ENCODE measurements at places on chromosomes 1 and 21.

- DNase-seq: no peak
Observed at GRCh38 chr1:165632152-165632469, 1.1 kb downstream of the MGST3 start.

GRCh38 chr1:53573931-53574330, 114.7 kb downstream of the DMRTB1 start:
- no peak for DNase-seq

GRCh38 chr1:201400852-201401230, 1.7 kb upstream of the LAD1 start:
- no peak for DNase-seq

DNA sequence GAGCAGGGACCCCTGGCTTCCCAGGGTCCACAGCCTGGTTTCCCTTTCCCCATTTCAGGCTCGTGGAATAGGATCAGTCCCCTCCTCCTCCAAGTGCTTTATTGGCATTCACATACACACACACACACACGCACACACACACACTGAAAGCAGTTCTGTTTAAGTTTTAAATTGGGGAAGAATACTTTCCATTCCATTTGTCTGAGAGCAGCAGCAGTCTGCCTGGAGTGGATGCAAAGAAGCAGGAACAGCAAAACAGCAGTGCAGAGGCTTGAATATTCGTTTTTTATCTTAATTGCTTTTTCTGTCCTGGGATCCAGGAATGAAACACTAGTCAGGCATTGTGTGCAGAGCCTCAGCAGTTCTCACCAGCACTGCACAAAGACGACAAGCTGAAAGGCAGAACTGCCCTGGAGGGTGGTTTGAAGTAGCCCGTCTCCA, 7.1 kb downstream of the CYB561D1 start:
- no peak for DNase-seq

DNA sequence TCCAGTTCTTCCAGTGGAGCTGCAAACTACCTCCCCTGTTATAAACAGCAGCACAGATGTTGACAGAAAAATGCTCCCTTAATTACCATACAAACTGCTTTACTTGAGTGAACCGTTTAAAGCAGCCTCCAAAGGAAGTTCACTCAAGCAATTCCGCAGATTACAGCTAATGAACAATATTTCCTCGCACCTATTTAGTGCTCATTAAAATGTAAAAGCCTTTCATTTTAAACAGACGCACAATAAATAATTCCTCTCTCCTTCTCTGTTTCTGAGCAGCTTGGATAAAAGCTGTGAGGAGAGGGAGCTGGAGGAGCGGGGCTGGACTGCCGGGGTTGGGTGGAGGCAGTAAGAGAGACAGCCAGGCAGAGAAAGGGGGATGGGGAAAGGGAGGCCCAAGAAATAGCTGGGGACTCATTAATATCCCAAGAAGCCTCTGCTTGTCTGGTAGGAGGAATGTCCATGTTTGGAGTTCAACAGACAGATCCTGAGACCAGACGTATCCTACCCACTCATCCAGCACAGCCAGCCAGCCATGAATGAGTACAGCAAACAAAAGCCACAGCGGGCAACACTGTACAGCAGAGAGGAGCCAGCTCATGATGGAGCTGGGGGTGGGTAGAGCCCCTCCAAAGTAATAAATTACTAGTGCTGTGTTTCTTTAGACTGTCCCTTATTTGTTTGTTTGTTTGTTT, 227.7 kb downstream of the GPATCH2 start:
- DNase-seq: no peak

DNA sequence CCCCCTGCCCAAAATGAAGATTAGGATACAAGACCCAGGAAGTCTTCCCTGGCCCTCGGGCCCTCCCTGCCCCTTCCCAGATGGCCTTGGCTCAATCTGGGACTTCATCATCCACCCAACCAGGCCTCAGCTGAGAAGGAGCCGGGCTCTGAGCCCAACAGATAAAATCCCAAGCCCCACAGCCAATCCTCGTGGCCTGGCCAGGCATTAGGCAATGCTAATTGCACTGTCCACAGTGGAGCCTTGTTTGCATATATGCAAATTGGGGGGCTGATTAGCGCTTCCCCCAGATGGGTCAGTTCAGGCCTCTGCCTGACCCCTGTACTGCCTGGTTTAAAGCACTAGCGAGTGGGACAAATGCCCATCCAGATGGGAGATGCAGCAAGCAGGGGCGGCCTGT, 34.9 kb downstream of the IGSF21 start:
- no peak for DNase-seq

All from activated T-helper 1 cell treated with Interleukin-2 at 50 U/mL for 16 hours (primary cell).